IPS DF 6.9 (cell line): ENCODE measurements at places on chromosomes 11 and 22.

DNA sequence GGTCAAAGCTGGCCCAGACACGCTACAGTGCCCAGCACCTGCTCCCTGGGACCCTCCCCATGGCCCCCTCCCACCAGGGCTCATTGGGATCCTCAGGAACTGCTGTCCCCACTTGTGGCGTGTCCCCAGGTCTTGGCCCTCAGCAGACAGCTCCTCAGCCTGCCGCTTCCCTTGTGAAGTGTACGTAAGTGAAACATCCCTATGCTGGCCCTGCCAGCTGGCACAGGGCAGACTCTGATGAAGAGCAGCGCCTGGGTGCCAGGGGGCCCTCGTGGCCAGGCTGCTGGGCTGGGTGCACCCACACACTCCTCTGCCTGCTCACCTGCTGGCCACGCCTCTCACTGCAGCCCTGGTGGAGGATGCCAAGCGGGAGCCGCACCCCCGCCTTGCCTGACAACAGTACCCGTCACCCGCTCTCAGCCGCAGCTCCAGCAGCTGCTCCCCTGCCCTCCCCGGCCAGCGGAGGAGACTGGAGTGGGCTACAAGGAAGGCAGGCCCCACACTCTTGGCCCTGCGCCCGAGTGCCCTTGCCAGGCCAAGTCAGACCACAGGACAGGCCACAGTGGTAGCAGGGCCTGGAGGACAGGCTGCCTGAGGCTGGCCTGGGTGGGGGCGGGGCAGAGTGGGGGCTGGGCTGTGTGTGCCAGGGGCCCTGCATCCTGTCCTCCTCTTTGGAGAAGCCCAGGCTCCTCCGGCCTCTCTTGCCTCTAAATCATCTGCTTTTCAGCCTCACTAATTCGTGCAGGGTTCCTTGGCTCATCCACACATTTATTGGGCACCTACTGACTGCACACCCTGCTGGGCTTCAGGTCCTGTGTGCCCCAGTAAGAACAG, 39.5 kb downstream of the IGF2 start:
- no peak overlapping the region for H3K27ac ChIP-seq
- H3K27me3 ChIP-seq, result no peaks in the 10 kb centered on the region
- H3K4me3 ChIP-seq, result no peak overlapping the region
- peaks cover 8% of the 10 kb centered on the region for H3K4me1 ChIP-seq

- no peak overlapping the region for H3K4me3 ChIP-seq
- no peaks in the 10 kb centered on the region for H3K36me3 ChIP-seq
- no peaks in the 10 kb centered on the region for H3K4me1 ChIP-seq
- no peak overlapping the region for H3K27ac ChIP-seq
- H3K27me3 ChIP-seq, result no peaks in the 10 kb centered on the region
Measured at GRCh38 chr22:19818324-19819207, 36.1 kb downstream of the GNB1L start.

DNA sequence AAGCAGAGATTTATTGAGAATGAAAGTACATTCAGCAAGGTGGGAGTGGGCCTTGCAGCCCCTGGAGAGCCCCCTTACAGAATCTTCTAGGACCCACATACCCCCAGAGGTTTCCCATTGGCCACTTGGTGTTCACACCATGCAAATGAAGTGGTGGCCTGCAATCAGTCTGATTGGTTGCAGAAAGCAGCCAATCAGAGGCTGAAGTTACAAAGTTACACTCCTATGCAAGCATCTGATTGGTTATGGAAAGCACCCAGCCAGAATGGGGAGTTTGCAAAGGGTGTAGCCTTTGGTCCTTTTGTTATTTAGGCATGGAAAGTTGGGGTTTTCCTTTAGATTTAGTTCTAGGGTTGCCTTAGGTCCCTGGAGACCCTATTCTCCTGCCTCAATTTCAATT, 34.9 kb downstream of the UVRAG start:
- DNase-seq, result no peak
- no peaks in the 10 kb centered on the region for H3K4me1 ChIP-seq
- no peak overlapping the region for H3K27ac ChIP-seq
- H3K4me3 ChIP-seq, result no peak overlapping the region
- no peaks in the 10 kb centered on the region for H3K27me3 ChIP-seq
- no peaks in the 10 kb centered on the region for H3K36me3 ChIP-seq

DNA sequence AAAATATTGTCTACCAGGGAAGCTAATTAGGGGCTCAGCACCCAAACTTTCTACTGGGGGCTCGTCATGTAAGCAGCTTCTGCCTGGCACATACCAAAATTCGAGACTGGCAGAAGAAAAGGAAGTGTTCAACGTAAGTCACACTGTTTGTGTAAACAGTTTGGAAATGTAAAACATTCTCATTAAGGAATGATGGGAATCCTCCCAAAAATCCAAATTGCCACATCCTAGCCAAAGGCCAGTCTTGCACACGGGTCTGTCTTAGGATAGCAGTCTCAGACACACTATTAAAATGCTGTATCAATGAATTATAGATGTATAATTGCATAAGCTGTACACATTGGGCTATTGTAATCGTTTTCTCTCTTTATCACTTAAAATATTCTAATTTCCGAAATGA, 28.9 kb downstream of the CUL5 start:
- H3K4me3 ChIP-seq, result no peak overlapping the region
- DNase-seq, result no peak
- H3K27ac ChIP-seq, result no peak overlapping the region

DNA sequence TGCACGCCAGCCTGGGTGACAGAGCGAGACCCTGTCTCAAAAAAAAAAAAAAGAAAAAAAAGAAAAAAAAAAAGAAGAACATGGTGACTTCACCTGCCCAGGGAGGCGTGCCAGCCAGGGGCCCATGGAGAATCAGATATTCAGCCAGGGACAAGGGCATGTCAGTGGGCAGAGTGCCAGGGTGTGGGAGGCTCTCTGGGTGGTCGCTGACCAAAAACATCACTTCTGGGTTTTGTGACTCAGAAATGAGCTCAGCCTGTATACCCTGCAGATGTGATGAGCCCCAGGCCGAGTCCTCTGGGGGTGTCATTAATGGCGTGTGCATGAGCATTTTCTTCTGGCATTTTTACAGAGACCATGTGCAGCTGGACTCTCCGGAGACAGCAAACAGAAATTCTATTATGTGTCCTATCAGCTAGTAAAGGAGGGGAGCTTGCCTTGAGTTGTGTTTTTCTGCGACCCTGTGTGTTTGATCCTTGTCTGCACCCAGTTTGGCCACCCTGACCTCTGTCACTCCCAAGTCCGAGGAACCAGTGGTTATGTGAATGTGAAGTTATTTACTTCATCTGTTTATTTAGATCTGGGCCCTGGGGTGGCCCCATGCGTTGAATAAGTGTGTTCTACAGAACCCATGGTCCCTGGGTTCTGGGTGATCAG, 53.6 kb downstream of the BCR start:
- no peaks in the 10 kb centered on the region for H3K36me3 ChIP-seq
- no peak overlapping the region for H3K27ac ChIP-seq
- H3K27me3 ChIP-seq, result no peaks in the 10 kb centered on the region
- H3K4me3 ChIP-seq, result no peak overlapping the region
- DNase-seq, result no peak
